ENCODE measurements at places on chromosomes 2 and 18.

- DNase-seq: no peak
These were observed 115.3 kb upstream of the TEX51 start for GRCh38 chr2:126783341-126783740.

DNA sequence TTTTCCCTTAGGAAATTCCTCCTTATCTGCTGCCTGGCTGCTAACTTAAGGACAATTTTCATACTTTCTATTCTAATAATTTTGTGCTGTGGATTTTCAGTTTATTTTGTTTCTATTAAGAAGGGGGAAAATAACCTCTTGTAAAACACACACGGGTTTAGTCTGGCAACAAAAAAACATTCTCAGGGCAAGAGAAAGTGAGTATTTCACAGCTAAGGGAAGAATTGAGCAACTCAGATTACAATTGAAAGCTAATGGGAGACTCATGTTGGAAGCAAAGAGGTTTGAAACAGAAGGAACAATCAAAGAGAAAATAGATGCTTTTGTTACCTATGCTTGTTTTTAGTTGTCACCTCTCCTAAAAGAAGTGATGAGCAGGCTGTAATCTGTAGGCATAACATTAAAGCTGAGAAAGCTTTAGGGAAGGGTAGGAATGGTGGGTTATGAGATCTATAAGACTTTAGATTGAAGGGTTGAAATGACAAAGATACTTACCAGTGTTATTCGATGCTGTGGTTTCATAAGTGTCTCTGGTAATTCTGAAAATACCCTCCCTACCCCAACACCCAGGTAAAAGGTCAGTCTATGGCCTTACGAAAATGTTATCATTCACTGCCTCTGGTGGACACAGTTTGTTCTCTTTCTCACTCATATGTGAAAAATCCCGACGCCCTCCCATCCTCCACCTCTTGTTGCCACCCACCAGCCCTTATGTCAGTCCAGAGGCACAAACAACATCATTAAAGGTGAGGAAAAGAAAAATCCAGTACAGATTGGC is 510.9 kb downstream of the TXNL1 start:
- DNase-seq: no peak

- no peak for DNase-seq
These were observed 82.8 kb downstream of the SLC25A12 start for GRCh38 chr2:171811245-171811628.

DNA sequence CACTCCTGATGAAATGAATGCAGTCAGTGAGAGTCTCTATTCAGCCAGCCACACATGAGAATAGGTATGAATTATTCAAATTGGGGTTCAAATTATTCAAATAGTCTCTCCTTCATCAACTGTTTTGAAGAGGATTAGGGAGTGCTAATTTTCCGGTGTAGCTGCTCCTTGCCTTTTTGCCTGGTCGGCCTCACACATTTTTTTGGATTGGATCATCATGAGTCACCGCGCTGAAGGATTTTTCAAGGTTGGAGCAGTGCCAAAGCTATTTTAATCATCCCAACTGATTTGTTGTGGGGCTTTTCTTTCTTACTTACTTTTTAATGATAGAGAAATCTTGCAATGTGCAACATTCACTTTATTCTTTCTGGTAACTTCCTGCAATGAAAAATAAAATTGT is 2.4 kb upstream of the DTNA start:
- DNase-seq: peak; percentile 63

DNA sequence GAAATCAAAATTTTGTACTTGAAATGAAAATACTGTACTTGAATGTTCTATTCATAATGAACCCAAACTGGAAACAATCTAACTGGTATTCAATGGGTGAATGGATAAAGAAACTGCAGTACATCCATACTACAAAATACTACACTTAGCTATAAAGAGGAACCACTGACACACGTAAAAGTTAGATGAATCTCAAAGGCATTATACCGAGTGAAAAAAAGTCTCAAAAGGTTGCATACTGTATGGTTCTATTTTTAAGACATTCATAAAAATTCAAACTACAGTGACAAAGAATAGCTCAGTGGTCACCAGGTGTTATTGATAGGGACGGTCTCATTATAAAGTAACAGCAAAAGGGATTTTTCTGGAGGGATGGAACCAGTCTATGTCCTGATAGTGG is 41.1 kb downstream of the COBLL1 start:
- no peak for DNase-seq

DNA sequence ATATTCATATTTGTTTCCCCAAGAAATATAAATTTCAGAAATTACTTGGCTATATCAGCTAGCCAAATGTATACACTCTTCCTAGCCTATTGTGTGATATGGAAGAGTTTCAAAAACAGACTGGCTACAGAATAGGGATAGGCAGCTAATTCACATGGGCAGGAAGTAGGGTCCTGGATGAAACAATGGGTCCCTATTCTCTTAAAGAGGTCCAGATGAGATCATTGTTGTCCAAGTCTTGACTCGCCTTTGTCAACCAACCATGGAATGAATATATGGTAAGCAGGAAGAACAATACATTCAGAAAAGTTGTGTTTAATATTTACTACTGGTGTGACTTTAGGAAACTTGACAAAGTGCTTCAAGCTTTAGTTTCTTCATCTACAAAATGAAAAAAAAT is 319.9 kb downstream of the NBAS start:
- no peak for DNase-seq

GRCh38 chr2:83224591-83225200 is 1234.4 kb downstream of the SUCLG1 start:
- no peak for DNase-seq

DNA sequence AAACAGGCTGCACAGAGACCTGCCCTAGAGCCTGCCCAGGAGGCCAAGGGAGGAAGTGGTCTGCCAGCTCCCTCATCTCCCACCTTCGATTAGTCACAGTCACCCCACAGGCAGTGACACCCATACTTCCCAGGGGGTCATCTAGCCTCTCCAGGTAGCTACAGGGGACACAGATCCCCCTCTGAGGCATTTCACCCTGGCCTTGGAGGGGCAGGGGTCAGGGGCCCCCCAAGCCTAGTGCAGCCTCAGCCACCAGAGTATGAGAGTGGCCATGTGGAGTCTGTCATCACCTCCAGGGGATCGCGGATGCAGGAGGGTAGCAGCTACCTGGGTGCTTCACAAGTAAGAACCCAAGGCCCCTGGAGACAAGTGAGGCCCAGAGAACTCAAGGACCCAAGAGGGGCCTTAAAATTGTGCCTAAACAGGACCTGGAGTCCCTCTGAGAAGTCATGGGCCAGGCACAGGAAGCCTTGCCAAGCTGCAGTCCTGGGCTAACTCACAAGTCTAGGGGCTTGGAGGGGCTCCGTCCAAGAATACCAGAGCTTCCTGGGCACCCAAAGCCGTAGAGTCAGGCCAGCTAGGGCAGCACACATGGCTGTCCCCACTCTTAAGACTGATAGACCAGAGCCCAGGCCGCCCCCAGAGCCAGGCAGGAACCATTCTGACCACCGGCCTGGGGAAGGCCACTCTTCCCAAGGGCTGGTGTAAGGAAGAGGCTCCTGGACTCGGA is 354.3 kb upstream of the ID2 start:
- no peak for DNase-seq

DNA sequence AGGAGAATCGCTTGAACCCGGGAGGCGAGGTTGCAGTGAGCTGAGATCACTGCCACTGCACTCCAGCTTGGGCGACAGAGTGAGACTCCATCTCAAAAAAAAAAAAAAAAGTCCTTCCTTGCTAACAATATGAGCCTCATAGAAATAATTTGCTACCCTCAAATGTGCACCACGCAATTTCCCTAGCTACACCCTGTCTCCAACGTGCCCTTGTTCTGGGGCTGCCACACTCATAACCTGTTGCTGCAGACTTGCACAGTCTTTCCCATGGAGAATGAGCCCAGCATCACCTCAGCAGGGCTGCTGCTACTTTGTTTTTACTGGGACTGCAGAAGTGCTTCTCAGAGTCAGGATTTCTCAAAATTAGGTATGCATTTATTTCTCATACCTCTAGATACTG is 46.4 kb upstream of the ZNG1B start:
- no peak for DNase-seq

GRCh38 chr18:45666520-45666919 is 51.2 kb downstream of the SLC14A2 start:
- DNase-seq: no peak

DNA sequence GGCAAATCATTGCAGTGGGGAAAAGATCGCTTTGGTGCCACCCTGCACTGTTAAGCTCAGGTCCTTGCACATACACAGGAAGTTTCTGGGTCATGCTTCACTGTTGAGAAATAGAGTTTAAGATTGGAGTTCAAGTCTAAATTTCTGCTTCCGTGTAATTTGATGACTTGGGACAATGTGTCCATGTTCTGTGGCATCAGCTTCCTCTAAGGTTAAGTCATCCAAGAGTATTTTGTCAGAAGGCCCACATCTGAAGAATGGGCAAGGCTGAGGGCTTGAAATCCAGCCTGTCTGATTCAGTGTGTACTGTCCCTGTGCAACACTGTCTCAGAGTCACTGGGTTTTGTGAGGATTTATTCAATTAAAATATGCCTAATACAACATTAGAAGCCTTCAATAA is 880.7 kb downstream of the SUCLG1 start:
- no peak for DNase-seq

GRCh38 chr2:235027558-235028214 is 75.9 kb downstream of the SH3BP4 start:
- DNase-seq: peak; percentile 49

- DNase-seq: no peak
These were observed 40.9 kb upstream of the C1D start for GRCh38 chr2:68103709-68104055.

GRCh38 chr2:99818842-99819241 is 323.5 kb downstream of the AFF3 start:
- DNase-seq: no peak

GRCh38 chr18:33755931-33756560 is 178.0 kb downstream of the ASXL3 start:
- DNase-seq: peak; percentile 9

- DNase-seq: no peak
These were observed 9.5 kb downstream of the ELP2 start for GRCh38 chr18:36139245-36139644.

DNA sequence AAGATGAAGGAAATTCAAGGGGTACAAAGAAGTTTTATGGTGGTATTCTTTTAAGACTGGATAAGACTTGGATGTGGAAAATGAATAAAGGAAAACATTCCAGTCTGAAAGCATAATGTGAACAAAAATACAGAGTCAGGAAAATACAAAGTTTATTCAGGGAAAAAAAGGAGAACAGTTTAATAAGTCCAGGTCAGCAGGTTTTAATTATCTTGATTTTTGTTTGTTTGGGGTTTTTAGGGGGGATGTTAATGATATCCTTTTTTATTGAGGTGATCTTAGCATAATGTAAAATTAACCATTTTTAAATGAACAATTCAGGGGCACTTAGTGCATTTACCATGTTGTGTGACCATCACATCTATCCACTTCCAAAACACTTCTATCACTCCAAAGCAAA is 80.6 kb downstream of the NBAS start:
- no peak for DNase-seq

GRCh38 chr2:6872394-6872793 is 5.2 kb upstream of the RSAD2 start:
- no peak for DNase-seq

GRCh38 chr2:83990636-83991035 is 468.4 kb downstream of the SUCLG1 start:
- DNase-seq: no peak

DNA sequence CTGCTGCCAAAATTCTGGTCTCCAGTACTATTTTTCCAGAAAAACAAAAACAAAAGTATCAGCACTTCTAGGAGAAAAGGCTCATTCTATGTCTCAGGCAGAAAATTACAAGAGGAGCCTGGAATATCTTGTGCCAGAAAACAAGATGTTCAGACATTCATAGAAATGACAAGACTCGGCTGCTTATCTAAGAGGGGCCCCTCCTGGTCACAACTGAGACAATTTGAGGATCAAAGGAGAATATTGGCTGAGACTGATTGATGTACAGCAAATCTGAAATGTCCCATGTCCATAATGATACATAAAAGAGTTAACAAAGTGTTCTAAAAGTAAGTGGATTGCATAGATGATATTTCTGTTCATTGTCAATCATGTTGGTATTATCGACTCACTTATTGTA is 2.4 kb upstream of the RPS7 start:
- DNase-seq: no peak

DNA sequence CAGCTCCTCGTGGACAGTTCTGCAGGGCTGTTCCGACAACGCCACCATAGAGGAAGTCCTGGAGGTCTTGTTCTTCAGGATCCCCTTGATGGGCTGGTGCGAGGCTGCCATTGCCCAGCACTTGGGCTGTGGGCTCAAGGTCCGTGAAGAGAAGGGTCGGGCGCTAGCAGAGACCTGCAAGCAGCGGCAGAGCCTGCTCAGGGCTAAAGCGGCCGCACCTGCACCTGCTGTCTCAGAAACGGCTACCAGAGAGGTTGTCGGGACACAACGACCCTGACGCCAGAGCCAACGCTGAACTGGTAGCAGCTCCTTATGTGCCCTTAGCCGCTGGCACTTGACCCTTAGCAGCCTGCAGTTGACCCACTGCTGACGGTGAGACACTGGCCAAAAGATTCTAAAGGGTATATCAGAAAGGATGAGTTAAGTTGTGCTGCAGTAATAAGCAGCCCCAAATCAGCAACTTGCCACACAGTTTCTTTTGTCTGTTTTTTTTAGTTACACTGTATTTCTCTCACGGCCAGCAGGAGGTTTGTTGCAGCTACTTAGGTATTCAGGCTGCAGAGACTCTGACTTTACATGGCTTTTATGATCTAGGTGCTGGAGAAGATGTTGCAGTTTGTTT is 55.5 kb upstream of the ST6GAL2 start:
- no peak for DNase-seq

GRCh38 chr18:79393635-79394533 is 1.8 kb upstream of the NFATC1 start:
- DNase-seq: no peak

- no peak for DNase-seq
These were observed 12.3 kb downstream of the CRIM1 start for GRCh38 chr2:36367895-36368353.
